ENCODE measurements at places on chromosomes 1 and 21.

DNA sequence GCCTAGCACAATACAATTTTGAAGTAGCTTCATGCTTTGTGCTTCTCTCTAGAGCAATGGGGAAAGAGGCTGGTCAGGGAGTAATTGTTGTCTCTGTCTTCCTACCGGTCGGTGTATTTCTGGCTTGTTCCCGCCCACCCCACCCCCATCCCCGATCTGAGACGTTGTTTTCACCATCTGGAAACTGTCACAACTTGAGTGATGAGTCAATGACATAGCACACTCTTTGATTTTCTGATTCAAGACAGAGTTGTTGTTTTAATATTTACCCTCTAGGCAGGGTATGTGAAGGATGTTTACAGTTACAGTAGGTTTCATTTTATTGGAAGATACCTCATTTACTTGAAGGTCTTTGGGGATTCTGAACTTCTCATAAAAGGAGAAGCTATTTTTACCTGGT, 7.0 kb downstream of the IL12RB2 start:
- no peak for DNase-seq

- DNase-seq: no peak
Observed at GRCh38 chr1:169108863-169109560, 2.5 kb downstream of the ATP1B1 start.

DNA sequence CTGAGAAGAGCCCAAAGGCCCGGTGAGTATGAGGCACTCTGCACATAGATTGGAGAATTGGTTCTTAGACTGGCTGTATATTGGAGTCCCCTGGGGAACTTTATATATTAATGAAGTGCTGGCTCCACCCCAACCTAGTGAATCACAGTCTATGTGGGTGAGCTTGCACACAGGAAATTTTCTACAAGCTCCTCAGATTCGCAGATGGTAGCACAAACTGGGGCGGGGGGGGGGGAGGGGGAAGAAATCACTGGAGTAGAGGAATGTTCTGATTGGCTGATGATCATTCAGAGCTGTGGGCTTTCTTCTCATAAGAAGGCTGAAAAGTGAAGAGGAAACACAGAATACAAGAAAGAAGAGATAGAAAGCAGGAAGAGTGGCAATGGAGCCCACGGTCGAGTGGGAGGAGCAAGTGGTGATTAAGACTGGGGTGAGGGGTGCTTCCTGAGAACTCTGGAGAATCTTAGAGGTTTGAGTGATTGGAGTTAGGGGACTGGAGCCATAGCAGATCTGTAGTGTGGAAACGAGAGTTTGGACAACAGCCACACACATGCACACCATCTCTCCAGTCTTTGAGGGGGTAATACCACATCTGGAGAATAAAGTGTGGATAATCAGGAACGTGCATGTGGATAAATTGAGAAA, 465.9 kb upstream of the DAB1 start:
- DNase-seq: no peak

DNA sequence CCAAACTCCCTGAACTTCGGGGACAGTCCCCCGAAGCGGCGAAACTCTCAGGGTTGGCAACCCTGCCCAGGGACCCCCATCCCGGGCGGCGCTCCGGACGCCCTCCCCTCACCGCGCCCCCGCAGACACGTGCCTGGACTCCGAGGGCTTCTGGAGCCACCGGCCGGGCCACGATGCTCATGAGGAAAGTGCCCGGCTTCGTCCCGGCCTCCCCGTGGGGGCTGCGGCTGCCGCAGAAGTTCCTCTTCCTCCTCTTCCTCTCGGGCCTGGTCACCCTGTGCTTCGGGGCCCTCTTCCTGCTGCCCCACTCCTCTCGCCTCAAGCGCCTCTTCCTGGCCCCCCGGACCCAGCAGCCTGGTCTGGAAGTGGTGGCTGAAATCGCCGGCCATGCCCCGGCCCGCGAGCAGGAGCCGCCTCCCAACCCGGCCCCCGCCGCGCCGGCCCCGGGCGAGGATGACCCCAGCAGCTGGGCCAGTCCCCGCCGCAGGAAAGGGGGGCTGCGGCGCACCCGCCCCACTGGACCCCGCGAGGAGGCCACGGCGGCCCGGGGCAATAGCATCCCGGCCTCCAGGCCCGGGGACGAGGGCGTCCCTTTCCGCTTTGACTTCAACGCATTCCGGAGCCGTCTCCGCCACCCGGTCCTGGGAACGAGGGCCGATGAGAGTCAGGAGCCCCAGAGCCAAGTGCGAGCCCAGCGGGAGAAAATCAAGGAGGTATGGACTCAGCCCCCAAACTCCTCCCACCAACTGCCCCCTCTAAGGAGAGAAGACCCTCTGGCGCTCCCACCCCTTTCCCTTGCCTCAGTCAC, 1.2 kb downstream of the MAN1C1 start:
- peak; percentile 46 for DNase-seq

DNA sequence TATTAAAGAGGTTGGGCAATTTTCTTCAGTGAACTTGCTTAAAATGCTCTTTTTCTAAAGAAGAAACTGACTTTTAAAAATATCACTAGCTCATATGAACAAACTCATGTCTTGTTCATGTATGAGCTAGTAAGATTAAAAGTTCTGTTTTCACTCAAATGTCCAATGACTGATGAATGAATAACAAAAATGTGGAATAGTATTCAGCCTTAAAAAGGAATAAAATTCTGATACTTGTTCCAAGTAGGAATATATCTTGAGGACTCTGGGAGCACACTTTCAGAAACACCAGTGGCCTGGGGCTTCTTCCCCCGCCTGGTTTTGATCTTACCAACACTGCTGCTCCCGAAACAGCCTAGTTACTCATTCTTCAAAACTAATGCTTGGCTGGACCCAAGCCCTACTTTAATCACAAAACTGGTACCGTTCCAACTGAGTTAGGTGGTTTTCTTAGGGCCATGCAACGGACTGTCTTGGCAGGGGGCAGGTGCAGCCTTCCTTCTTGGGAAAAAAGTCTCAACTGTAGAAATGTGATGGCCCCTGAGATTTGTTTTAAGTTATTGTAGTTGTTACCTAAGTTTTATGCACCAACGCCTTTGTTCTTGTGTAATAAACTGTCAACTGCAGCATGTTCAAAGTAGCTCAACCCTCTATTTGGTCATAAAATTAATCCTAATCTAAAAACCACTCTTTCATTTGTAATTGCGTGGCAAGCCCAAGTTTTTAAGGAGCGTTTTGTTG, 116.0 kb downstream of the ETS2 start:
- no peak for DNase-seq

All from nephron progenitor cell (in vitro differentiated cells).